Hippocampal formation (tissue), 2 donors: ENCODE measurements at places on chromosomes 5 and 9.

DNA sequence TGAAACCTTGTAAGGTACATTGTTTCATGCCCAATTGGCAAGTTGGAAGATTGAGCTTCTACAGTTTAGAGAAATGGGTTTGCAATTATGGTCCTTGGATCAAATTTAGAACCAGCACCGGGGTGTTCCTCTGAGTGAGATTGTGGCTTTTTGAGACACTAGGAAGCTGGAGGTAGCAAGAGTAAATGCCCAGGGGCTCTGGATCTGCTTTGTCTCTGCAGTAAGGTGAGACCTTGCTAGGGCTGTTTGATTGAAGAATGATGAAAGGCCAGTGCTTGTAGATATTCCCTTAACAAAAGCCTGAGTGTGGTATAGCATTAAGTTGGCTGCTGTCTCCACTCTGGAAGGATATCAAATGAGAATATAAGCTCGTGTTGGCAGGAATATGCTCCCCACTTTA, 36.0 kb downstream of the WWC1 start:
- no peak for DNase-seq

DNA sequence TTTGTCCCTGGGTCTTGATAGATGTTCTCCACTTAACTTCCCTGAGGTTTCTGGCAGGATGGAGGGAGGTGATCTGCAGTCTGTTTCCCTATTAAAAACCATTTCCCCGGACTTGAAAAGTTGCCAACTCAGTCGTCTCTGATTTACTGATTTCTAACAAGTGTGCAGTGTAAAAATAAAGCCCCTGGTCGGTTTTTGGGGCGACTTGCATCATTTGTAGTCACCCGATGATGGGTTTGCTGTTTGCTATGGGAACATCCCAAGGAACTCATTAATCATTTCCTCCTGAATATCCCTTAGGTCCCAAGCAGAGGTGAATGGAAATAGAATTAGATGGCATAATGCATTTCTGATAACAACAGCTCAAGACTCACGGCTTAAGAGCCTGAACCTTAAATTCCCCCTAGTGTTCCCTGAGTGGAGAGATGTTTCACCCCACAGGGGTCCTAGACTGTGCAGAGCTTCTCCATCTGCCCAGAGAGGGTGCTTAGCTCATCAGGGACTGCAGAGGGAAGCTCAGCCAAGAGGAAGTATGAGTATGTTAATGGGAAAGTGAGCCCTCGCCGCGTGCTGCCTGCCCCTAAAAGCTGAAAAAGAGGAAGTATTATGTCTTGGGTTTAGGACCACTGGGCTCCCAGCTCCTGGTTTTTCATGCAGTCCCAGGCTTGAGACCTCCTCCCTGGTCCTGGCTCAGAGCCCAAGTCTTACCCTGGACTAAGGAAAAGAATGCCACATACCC, 115.1 kb upstream of the DAP start:
- no peak for DNase-seq

GRCh38 chr5:159878988-159879471, 37.3 kb upstream of the ADRA1B start:
- peak; percentile 24 for DNase-seq

DNA sequence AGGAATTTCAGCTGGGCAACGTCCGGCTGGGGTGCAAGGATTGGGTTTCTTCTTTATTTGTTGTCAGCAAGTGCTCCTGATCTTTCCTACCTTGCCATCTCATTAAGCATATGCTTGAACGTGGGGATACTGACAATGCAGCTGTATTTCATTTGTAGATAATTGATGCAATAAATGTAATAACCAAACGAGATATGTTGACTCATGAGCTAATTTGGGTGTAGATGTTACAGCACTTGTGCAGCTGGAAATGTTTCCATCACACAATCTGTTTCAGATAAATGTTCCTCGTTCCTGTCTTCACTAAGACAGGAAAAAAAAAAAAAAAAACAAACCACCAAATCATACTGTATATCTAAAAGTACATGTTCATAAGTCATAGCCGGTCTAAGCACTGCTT, 123.8 kb downstream of the DMRT2 start:
- DNase-seq, result no peak

DNA sequence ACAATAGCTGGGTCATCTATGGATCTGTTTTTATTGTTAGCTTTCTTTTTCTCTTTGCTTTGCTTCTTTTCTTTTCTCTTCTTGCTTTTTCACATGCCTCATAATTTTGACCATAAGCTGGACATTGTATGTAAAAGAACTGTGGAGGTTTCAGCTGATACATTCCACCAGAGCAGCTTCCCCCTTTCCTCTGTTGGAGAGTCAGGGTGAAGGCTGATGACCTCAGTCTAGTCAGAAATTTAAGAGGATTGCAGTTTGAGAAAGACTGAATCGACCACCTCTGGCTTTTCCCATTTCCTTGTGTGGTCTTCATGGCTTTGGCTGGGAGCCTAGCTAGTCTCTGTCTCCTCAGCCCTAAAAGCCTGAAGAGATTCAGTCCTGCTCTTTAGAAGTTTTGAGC, 42.0 kb downstream of the KCNIP1 start:
- DNase-seq, result no peak

DNA sequence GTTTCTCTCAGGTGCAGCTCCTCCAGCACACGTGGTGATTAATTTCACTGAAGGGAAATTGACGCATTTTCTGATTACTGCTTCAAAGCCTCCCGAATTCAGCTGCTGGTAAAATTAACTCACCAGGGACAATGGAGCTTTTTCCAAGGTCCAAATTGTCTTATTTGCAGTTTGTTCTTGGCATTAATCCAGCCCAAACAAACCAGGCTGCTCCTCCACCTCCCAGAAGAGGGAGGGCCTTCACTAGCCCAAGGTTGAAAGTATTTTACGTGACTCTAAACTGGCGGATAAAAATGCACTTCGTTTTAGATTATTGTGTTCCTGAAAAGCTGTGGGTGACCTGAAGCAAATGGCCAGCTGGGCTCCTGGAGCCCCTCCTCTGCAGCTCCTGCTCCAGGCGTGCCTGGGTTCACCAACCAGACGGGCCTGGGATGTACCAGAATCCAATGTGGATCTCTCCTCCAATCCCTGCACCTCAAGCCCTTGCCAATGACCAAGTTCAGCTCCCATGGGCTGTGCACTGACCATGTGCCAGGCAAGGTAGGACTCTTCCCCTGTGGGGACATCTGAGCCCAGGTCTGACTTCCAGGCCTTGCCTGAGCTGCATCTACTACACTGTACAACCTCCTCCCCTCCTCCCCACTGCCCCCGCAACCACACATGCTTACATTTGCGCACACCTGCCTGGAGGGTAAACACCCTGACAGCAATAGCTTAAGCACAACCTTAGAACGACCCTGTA, 193.4 kb downstream of the CDK5RAP2 start:
- DNase-seq, result no peak

GRCh38 chr9:86181379-86182315, 77.8 kb downstream of the C9orf153 start:
- DNase-seq, result no peak

DNA sequence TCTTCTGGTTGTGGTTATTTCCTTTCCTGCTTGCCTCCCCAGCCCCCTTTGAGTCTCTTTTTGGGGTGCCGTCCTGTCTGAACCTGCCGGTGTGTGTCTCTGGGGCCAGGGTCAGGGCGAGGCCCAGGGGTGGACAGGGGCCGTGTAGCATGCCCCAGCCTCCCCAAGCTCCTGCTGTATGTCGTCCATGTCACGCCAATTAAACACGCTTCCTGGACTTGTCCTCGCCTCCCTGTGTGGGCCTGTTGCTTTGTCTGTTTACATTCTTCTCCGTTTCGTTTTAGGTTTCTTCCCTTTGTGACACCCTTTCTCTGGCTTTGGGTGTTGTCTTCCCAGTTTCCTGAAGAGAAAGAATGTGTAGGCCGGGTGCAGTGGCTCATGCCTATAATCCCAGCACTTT, 28.5 kb upstream of the HMCN2 start:
- no peak for DNase-seq

- DNase-seq, result no peak
Measured at GRCh38 chr9:98226957-98227356, 28.5 kb downstream of the TBC1D2 start.

DNA sequence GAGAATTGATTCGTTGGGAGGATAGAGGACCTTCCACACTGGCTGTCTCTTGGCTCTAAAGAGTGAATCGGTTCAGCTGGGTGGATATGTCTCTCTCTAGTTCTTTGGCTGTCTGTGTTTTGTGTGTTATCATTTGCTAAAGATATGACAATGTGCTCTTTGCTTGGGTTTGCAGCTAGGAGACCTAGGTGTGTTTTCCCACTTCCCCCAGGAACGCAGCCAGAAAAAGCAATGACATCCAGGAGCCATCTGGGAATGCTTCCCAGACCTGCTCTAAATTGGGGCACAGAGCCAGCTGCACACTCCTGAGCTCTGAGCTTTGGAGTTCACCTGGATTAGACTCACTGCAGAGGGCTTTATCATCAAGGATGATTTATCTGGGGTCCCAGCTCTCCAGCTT, 12.8 kb upstream of the PDZD2 start:
- no peak for DNase-seq

DNA sequence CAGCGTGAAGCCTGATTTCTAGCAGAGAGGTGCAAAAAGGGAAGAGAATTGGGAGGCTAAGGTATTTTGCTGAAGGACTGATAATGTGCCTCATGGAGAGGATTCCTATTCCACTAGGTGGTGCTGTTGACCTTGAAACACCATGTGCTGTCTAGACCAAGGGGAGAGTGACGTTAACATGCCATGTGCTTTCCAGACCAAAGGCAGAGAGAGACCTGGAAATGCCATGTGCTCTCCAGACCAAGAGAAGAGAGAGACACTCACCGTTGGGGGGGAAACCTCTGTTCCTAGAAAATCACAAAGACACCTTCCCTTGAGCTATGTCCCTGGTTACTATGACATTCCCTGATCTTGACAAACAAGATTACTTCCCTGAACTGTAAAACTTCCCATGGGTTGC, 286.0 kb upstream of the TUSC1 start:
- no peak for DNase-seq

DNA sequence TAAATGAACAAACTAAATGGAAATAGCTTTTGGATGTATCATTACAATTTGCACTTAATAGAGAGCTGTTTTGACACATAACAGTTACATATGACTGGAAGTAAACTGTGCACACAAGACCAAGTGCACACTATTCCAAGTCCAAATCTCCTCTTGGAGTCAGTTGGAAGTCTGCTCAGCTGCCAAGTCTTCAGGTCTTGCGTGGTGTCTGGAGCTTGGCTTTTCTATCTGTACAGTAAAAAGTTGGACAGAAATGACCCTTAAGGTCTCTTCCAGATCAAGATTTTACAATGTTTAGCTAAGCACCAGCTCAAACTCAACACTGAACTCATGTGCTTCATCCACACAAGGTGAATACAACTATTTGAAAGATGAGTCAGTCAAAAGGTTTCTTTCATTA, 456.9 kb downstream of the RASEF start:
- no peak for DNase-seq

DNA sequence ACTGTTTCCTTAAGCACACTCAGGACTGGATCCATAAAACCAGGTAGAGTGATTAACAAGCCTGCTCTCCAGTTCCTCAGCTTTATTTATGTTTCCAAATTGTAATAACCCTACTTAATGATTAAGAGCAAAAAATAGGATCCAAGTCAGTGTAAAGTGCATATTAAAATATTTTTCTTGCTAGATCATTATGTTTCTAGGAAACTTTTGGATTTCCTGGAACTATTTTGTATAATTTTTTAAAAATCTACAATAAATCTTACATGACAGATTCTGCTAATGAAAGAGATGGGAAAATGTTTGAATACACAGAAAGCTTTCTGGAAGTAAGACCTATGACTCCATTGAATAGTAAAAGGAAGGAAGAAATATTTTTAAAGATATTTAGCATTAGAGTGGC, 35.5 kb downstream of the BHMT start:
- no peak for DNase-seq

DNA sequence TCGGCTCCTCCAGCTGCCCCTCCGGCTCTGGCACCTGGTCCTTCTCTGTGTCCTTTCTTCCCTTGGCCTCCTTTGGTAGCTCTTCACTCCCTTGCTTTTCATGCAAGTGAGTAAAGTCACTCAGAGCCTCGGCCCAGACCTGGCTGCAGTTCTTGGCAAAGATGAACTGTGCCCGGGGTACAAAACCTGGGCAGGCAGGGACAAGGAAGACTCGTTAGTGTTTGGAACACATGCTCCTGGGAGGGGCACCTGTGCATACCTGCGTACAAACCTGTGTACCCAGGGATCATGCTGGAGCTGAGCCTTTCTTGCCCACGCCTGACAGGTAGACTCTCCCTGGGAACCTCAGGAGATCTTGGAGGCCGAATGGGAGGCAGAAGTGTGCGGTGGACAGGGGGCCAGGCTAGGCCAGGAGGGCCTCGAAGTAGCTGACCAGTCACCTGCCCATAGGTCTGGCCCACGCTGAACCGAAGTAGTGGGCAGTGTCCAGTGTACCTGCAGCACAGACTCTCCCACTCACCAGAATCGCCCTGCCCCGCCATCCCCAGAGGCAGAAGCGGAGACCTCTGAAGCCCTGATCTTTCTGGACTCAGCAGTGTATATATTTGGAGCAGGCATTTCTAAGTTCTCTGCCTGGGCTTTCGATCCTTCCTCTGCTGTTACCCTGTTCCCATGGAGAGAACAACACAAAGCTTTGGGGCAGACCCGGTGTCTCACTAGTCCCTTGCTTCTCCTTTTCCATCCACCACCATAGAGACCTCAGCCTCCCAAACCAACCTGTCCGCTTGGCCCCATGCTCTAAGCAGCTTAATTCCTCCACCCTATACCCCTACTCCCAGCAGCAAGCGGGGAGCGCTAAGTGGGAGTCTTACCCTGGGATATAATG, 41.9 kb upstream of the TESK1 start:
- DNase-seq, result no peak

GRCh38 chr5:98483301-98483685, 290.2 kb upstream of the RGMB start:
- no peak for DNase-seq

DNA sequence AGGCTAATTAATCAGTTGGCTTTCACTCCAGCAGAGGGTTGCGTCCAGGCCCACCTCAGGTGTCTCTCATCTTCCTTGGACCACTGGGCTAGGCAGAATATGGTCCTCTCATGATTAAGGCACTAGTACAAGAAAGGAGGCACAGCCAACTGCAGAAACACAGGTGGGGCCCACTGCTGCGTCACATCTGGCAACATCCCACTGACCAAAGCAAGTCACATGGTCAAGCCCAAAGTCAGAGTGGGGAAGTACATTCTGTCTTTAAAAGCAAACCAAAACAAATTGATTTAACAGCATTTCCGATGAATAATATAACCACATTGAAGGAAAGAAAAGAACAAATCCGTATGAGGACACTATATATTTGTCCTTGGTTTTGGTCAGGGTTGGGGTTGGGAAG, 28.0 kb upstream of the UBTD2 start:
- no peak for DNase-seq

DNA sequence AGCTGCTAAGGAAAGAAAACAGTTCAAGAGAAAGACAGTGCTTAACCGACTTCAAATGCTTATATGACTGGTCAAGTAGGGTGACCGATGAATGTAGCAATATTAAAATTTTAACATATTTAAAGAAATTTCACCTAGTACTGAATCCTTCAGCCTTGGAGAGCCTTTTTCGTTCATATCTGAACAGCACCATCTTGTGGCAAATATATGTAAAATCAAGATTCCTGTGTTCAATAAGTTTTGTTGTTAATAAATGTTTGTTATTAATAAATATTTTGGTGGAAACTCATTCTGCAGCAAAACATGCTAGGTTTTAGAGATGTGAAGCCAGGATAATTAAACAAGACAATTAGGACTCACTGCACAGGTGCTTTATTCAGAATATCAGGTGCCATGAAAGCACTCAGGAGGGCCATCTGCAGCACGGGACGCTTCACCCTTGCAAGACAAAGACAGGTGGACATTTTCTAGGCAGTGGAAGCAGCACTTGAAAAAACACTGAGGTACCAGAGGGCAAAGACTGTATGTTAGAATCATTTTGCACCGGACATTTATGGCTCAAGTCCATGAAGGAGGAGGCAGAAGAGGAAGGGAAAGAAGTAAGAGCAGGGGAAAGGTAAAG, 15.6 kb downstream of the TICAM2 start:
- DNase-seq, result no peak
